GM12878 (cell line): ENCODE measurements at places on chromosomes 3 and 15. TPM values are rescaled to one million over a fixed set of nuclear protein-coding genes. Genes with fewer than 3 reads are reported as not detected.

- no peak overlapping the region for H3K27ac ChIP-seq
- no peaks in the 10 kb centered on the region for H3K36me3 ChIP-seq
- no peaks in the 10 kb centered on the region for H3K27me3 ChIP-seq
- H3K4me3 ChIP-seq, result no peak overlapping the region
These were observed 27.0 kb downstream of the SLC30A4 start for GRCh38 chr15:45495588-45495987.

DNA sequence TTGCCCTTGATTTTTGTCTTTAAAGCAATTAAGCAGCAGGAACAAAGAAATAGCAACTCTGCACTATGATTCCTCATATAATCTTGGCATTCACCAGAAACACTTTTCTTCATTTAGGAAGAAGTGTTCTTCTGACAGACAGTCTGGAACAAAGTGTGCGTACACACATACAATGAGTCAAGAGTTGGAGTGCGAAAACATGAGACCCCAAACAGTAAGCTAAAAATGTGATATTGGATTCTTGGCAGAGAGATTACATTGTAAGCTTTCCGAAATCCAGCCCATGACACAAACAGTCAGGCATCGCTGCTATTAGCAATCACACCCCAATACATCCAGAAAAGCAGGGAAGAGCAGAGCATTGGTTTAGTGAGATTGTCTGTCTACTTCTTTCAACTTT lies 306.7 kb upstream of the TBC1D5 start:
- no peak for DNase-seq
- H3K27me3 ChIP-seq, result no peaks in the 10 kb centered on the region; the same call in 1 of the 2 replicates
- H3K4me1 ChIP-seq, result no peaks in the 10 kb centered on the region
- no peak overlapping the region for H3K27ac ChIP-seq
- no peak overlapping the region for H3K4me3 ChIP-seq

GRCh38 chr3:38019658-38020341 lies 9.6 kb downstream of the PLCD1 start:
- no peak overlapping the region for H3K27ac ChIP-seq
- no peaks in the 10 kb centered on the region for H3K27me3 ChIP-seq
- H3K4me3 ChIP-seq, result no peak overlapping the region
- H3K36me3 ChIP-seq, result no peaks in the 10 kb centered on the region
- DNase-seq, result no peak
- H3K4me1 ChIP-seq, result no peaks in the 10 kb centered on the region; the same call in none of the 2 replicates

GRCh38 chr3:108312656-108313055 lies 16.3 kb downstream of the HHLA2 start:
- H3K36me3 ChIP-seq, result no peaks in the 10 kb centered on the region
- H3K27ac ChIP-seq, result no peak overlapping the region
- no peak overlapping the region for H3K4me3 ChIP-seq
- H3K27me3 ChIP-seq, result no peaks in the 10 kb centered on the region

GRCh38 chr15:74994236-74994635 lies 1.1 kb upstream of the SCAMP5 start:
- H3K36me3 ChIP-seq, result no peaks in the 10 kb centered on the region
- peaks cover 3% of the 10 kb centered on the region; the same call in 1 of the 2 replicates for H3K4me1 ChIP-seq
- no peak overlapping the region for H3K27ac ChIP-seq
- H3K4me3 ChIP-seq, result no peak overlapping the region
- DNase-seq, result no peak

GRCh38 chr3:9019259-9019961 lies 56.1 kb upstream of the RAD18 start:
- no peaks in the 10 kb centered on the region for H3K4me1 ChIP-seq
- no peak for DNase-seq
- no peak overlapping the region for H3K4me3 ChIP-seq
- no peaks in the 10 kb centered on the region for H3K27me3 ChIP-seq
- no peaks in the 10 kb centered on the region for H3K36me3 ChIP-seq

The CSPG4 gene
- polyA plus RNA-seq, result 0.64 and 0.72 TPM in 2 replicates

- DNase-seq, result no peak
- H3K36me3 ChIP-seq, result no peaks in the 10 kb centered on the region
These were observed 2.1 kb upstream of the SPINT1 start for GRCh38 chr15:40841741-40842140.

DNA sequence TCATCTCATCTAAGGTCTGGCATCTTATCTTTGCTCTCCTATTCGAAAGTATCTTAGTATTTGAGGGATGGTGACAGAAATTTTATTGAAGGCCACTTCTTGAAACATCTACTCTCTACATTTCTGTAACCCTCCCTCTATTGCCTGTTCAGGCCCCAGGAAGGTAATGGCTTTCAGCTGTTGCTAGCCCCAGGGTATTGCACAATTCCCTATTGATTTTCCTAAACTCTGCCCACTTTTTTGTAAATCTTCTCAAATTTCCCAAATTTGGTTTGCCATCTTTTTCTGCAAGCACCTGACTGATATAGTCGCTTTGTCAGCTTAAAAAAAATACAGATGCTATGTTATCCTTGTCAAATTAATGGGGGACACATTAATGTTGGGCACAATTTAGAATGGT lies 242.1 kb downstream of the RAP2B start:
- H3K36me3 ChIP-seq, result no peaks in the 10 kb centered on the region
- H3K4me1 ChIP-seq, result peaks cover 6% of the 10 kb centered on the region; the same call in 1 of the 2 replicates
- no peak overlapping the region for H3K27ac ChIP-seq
- no peak for DNase-seq
- H3K27me3 ChIP-seq, result no peaks in the 10 kb centered on the region

GRCh38 chr3:5002174-5002870 lies 23.1 kb downstream of the BHLHE40 start:
- H3K36me3 ChIP-seq, result no peaks in the 10 kb centered on the region
- H3K4me3 ChIP-seq, result no peak overlapping the region
- H3K27me3 ChIP-seq, result no peaks in the 10 kb centered on the region
- no peak for DNase-seq
- H3K27ac ChIP-seq, result no peak overlapping the region

GRCh38 chr3:171747223-171747920 lies 62.9 kb downstream of the PLD1 start:
- no peak overlapping the region for H3K4me3 ChIP-seq
- H3K27me3 ChIP-seq, result no peaks in the 10 kb centered on the region
- no peaks in the 10 kb centered on the region for H3K4me1 ChIP-seq
- DNase-seq, result no peak
- H3K27ac ChIP-seq, result no peak overlapping the region

- H3K36me3 ChIP-seq, result no peaks in the 10 kb centered on the region
- H3K4me1 ChIP-seq, result no peaks in the 10 kb centered on the region
- no peak for DNase-seq
- no peak overlapping the region for H3K27ac ChIP-seq
These were observed 9.8 kb upstream of the CNTN3 start for GRCh38 chr3:74624301-74624700.

GRCh38 chr3:16290007-16290826 lies 25.2 kb downstream of the OXNAD1 start:
- H3K4me3 ChIP-seq, result no peak overlapping the region
- H3K27ac ChIP-seq, result peak overlapping the region; percentile 5; the same call in 1 of the 2 replicates

- no peaks in the 10 kb centered on the region for H3K27me3 ChIP-seq
- peaks cover 28% of the 10 kb centered on the region for H3K4me1 ChIP-seq
- H3K36me3 ChIP-seq, result peaks cover 2% of the 10 kb centered on the region; the same call in 1 of the 2 replicates
- no peak overlapping the region; the same call in 1 of the 2 replicates for H3K4me3 ChIP-seq
These were observed 27.4 kb downstream of the PHC3 start for GRCh38 chr3:170154084-170154483.

The TMCO5A gene
- polyA plus RNA-seq, result not detected in 2 replicates

DNA sequence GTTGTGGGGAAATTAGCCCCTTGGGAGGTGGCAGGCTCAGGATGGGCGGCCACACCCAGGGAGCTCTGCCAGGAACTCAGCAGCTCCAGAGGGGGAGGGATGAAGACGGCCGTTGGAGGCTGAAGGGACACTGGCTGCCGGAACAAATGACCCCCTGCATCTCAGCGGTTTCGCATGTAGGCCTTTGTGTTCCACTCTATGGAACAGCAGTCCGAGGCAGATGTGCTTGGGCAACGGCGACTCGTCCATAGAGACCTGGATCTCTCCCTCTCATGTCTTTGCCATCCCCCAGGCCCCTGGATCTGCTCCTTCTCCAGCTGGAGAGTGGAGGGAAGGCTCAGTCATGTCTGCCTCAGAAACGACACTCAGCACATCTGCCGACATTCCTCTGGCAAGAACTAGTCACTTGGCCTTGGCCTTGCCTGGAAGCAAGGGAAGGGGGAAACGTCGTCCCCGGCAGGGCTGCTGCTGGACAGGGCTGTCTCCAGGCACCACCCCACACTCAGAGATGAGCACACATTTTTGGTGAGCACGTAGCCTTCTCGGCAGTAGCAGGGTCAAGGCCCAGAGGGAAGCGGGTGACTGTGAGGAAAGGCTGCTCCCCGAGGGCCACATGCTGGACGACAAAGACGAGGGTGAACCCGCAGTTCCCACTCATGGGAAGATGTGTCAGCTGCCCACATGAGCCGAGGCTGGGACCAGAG lies 83.8 kb downstream of the ASB7 start:
- H3K27ac ChIP-seq, result no peak overlapping the region
- H3K36me3 ChIP-seq, result no peaks in the 10 kb centered on the region
- no peak overlapping the region for H3K4me3 ChIP-seq
- peaks cover 3% of the 10 kb centered on the region; the same call in 1 of the 2 replicates for H3K4me1 ChIP-seq

The TTLL13 gene
- polyA plus RNA-seq, result 0.32 TPM in 1 of 2 replicates, not detected in the other

DNA sequence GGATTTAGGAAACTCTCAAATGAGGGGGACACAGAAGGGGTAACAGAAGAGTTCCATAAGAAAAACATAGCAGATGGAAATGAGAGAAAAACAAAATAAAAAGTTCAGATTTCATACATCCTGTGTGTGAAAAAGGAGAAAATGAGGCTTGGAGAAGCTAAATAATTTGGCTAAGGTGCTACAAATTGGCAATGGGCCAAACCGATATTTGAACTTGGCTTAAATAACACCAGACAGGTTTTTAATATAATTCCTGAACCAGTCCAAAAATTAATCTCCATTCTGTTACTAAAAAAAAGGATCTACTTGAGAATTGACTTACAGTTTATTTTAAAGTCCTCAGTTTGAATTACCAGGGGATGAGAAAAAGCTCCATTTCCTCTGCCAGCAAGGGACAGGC lies 342.9 kb upstream of the DPH6 start:
- no peak overlapping the region for H3K27ac ChIP-seq
- H3K27me3 ChIP-seq, result no peaks in the 10 kb centered on the region
- no peak for DNase-seq

The RGMA gene
- polyA plus RNA-seq, result not detected in 2 replicates

DNA sequence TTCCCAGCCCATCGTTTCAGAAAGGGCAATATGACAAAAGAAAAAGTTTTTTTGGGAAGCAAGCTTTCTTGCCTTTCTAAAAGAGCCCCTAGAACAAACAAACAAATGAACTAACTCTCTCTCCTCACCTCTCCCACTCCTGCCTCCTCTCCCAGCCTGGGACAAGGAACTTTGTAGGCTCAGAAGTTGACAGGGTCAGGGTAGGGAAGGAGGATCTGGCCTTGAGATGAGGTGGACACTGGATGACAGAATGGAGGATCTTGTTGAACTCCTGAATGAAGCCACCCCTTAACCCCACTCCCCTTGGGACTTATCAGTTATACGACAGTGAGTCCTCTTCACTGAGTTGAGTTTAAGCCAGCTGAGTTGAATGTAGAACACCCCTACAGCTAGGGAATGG lies 1.6 kb upstream of the ITGA11 start:
- no peak for DNase-seq
- peaks cover 18% of the 10 kb centered on the region for H3K27me3 ChIP-seq
- H3K36me3 ChIP-seq, result no peaks in the 10 kb centered on the region
- H3K4me1 ChIP-seq, result no peaks in the 10 kb centered on the region
- no peak overlapping the region for H3K27ac ChIP-seq

The FBN1 gene
- 3.7 TPM in 2 replicates for polyA plus RNA-seq

GRCh38 chr15:43214592-43215295 lies 6.1 kb downstream of the EPB42 start:
- H3K27ac ChIP-seq, result no peak overlapping the region
- H3K4me1 ChIP-seq, result no peaks in the 10 kb centered on the region
- H3K36me3 ChIP-seq, result no peaks in the 10 kb centered on the region
- H3K4me3 ChIP-seq, result no peak overlapping the region
- no peaks in the 10 kb centered on the region for H3K27me3 ChIP-seq
- DNase-seq, result no peak

The PLSCR2 gene
- not detected in 2 replicates for polyA plus RNA-seq

- peaks cover 14% of the 10 kb centered on the region; the same call in 1 of the 2 replicates for H3K27me3 ChIP-seq
- H3K36me3 ChIP-seq, result no peaks in the 10 kb centered on the region
- no peaks in the 10 kb centered on the region for H3K4me1 ChIP-seq
- no peak overlapping the region for H3K27ac ChIP-seq
- no peak overlapping the region for H3K4me3 ChIP-seq
These were observed 2.9 kb downstream of the PLXND1 start for GRCh38 chr3:129603561-129603942.

GRCh38 chr15:89971592-89971997 lies 29.5 kb upstream of the ZNF710 start:
- H3K4me3 ChIP-seq, result no peak overlapping the region
- no peaks in the 10 kb centered on the region for H3K4me1 ChIP-seq
- peak; percentile 11 for DNase-seq
- H3K27ac ChIP-seq, result no peak overlapping the region

DNA sequence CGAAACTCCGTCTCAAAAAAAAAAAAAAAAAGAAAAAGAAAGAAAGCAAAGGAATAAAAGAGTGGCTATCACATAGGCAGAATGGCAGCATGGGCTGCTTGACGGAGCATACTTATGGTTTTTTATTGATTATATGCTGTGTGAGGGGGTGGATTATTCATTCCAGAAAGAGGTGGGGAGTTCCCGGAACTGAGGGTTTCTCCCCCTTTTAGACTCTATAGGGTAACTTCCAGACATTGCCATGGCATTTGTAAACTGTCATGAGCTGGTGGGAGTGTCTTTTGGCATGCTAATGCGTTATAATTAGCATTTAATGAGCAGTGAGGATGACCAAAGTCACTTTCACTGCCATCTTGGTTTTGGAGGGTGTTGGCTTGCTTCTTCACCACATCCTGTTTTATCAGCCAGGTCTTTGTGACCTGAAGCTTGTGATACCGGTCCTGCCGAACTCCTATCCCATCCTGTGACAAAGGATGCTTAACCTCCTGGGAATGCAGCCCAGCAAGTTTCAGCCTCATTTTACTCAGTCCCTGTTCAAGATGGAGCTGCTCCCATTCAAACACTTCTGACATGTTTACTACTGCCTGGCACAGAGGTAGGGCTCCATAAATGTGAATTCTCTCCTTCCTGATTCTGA lies 15.8 kb upstream of the ABHD17C start:
- no peaks in the 10 kb centered on the region for H3K36me3 ChIP-seq
- no peak overlapping the region for H3K27ac ChIP-seq
- H3K4me3 ChIP-seq, result no peak overlapping the region
- no peaks in the 10 kb centered on the region for H3K27me3 ChIP-seq
- peaks cover 2% of the 10 kb centered on the region; the same call in 1 of the 2 replicates for H3K4me1 ChIP-seq

DNA sequence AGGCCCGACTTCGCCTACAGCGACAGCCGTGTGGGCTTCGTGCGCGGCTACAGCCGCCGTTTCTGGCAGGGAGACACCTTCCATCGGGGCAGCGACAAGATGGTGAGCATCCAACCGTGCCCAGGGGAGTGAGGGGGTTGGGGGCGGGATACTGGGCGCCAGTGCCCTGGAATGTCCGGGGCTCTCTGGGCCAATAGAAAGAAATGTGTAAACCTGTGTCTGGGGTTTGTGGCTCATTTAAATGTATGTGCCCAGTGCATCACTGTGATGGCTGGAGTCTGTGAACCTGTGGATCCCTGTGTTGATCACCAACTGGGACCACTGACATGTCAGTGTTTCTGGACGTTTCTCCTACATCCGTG lies 423 bp downstream of the CHAC1 start:
- no peak for DNase-seq
- H3K36me3 ChIP-seq, result no peaks in the 10 kb centered on the region
- H3K4me1 ChIP-seq, result peaks cover 7% of the 10 kb centered on the region
